ENCODE measurements at places on chromosomes 6 and 20.

- no peak for DNase-seq
Measured at GRCh38 chr6:142822383-142822782, 122.6 kb downstream of the HIVEP2 start.

DNA sequence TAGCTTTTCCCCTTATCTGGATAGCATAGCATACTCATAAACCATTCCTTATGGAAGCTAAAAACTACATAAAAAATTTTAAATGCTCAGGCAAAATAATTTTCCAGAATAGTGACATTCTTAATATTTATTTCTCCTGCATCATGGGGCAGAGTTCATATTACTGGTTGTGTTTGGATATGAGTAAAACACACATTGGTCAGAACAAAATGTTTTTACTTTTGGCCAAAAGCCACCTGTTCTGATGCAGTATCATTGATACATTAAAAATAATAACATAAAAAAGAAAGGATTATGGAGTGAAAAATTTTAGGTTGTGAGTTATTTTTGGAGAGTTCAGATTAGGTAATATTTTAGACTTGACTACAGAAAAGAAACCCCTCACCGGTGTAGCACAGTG is 33.6 kb downstream of the TRAM2 start:
- no peak for DNase-seq

DNA sequence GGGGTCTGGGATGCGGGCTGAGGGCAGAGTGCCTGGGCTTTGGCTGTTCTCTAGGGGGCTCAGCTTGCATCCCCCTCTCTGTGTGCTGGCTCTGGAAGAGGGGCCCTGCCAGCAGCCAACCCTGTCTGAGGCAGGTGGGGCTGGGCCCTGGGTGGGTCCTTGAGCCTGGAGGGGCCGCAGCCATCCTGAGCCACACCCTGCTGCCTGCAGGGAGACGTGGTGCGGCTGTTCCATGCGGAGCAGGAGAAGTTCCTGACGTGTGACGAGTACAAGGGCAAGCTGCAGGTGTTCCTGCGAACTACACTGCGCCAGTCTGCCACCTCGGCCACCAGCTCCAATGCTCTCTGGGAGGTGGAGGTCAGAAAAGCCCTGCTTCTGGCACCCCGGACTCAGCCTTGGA is 41.2 kb downstream of the ITPR3 start:
- no peak for DNase-seq

GRCh38 chr6:42451333-42452170 is at the start of gene TRERF1:
Gene TRERF1, minus strand, starts transcription at chr6:42451926. Its CDS starts 182,336 bp downstream, at chr6:42269590.
- peak; percentile 84 for DNase-seq

DNA sequence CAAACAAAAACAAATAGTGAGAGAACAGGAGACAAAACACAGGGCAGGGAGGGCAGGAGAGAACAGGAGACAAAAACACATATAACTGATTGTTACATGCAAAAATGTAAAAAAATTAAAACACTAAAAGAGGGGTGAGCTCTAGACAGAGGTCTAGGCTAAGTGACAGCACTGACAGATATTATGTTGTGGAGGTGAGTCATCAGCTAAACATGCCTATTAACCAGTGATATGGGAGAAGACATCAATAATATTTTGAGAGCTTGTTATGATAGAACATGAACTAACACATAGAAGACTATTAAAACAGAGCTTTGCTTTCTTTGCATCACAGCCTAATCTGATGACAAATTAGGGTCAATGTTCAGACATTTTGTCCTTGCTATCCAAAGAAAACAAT is 972.7 kb downstream of the PRIM2 start:
- DNase-seq, result no peak
